ENCODE measurements at places on chromosomes 16 and 17.

- no peak for DNase-seq
Observed at GRCh38 chr17:75909051-75909811, 4.5 kb upstream of the MRPL38 start.

DNA sequence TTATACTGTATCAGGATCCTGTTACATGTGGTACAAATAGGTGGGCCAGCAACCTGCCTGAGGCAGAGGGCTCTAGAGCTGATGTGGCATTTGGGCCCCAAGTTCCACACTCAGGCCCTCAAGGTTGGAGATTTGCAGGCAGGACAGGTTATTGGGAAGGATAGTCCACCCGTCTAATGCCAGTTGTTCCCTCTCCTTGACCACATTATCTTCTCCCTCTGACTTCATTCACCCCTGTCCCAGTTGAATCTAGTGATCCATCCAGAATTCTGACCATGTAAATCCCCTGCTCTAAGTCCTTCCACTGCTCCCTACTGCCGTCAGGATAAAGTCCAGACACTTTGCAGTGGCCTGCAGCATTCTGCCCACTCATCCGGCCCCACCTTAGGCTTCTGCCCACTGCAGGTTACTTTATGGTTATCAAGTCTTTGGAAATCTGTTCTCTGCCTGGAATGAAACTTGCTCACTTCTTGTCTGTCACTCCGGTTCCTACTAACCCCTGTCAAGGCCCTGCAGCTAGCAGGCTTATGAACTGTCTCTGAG lies 1.9 kb upstream of the NFATC3 start:
- DNase-seq = no peak

- no peak for DNase-seq
Observed at GRCh38 chr16:20866801-20867200, 33.4 kb downstream of the DCUN1D3 start.

DNA sequence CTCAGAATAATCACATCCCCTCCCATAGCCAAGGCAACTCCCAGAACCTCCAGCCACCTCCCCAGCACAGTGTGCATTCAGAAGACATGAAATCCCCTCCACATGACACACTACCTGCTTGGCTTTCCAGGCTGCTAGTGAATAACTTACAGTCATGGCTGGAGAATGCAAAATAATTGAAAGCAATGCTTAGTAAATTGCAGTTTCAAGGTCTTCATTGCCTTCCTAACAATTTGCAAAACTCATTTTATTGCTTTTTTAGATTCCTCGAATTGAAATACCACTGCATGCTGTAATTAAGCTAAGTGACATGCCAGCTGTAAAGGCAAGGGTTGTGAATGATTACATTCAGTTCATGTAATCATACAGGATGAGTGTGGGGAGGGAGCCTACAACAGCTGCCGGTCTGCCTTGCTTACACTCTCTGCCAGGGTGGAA lies 29.0 kb upstream of the HOXB13 start:
- DNase-seq = no peak

DNA sequence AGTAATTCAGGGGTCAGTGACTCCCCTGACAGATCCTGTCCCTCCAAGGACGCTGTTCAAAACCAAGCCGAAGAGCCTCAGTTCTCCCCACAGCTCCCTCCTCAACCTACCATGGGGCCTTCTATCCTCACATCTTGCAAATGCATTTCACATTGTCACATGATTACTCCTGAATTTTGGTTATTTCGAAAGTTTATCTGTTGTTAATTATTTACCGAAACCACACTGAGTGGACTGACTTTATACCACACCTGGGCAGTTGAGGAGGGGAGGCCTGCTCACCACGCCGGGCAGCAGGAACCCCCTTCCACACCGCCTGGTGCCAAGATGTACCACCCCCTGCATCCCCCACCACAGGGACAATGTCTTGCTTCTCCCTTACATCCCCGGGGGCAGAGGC lies 4.7 kb downstream of the TIMP2 start:
- DNase-seq = no peak

GRCh38 chr16:48110982-48111381 lies 44.8 kb downstream of the ABCC12 start:
- no peak for DNase-seq

Data from hematopoietic multipotent progenitor cell treated with erythropoietin and hydrocortisone succinate and interleukin-3 and kit ligand, for 8 days (in vitro differentiated cells).